HFFc6 (cell line): ENCODE measurements at places on chromosomes 12 and 14. TPM values are rescaled to one million over a fixed set of nuclear protein-coding genes. Genes with fewer than 3 reads are reported as not detected.
A peak's percentile ranks its signal among the peaks of the same experiment; 100 is the strongest.

DNA sequence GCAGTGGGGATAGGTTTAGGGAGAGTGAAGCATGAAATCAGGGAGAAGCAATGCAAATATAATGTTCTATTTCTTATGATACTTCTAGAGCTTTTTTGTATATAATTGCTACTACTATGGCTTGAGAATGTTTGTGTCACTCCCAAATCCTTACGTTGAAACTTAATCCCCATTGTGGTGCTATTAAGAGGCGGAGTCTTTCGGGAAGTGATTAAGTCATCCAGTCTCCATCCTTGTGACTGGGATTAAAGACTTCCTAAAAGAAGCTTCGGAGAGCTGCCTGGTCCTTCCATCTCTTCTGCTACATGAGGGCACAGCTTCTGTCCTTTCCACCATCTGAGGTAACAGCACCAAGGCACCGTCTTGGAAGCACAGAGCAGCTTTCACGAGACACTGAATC lies 81.2 kb downstream of the COX16 start:
- H3K27ac ChIP-seq, result no peak overlapping the region
- H3K27me3 ChIP-seq, result peaks cover 3% of the 10 kb centered on the region; the same call in 1 of the 2 replicates
- no peaks in the 10 kb centered on the region for H3K36me3 ChIP-seq
- H3K4me1 ChIP-seq, result peaks cover 5% of the 10 kb centered on the region

GRCh38 chr12:20264026-20264425 lies 104.3 kb upstream of the PDE3A start:
- no peak overlapping the region for H3K27ac ChIP-seq
- H3K4me1 ChIP-seq, result no peaks in the 10 kb centered on the region
- H3K4me3 ChIP-seq, result no peak overlapping the region
- no peaks in the 10 kb centered on the region for H3K27me3 ChIP-seq
- no peak for DNase-seq

GRCh38 chr12:106685381-106685780 lies 89.1 kb upstream of the RIC8B start:
- H3K36me3 ChIP-seq, result no peaks in the 10 kb centered on the region
- no peak for DNase-seq
- H3K4me1 ChIP-seq, result no peaks in the 10 kb centered on the region
- H3K27me3 ChIP-seq, result peaks cover 4% of the 10 kb centered on the region
- no peak overlapping the region for H3K27ac ChIP-seq

CS gene
- total RNA-seq, result 179 to 238 TPM (median 205 TPM) in 3 replicates

RAPGEF3 gene
- total RNA-seq, result 2.1 TPM in 2 replicates

GPR65 gene
- 0.26 TPM in 1 of 3 replicates, not detected in the others for total RNA-seq

PIWIL1 gene
- not detected in 3 replicates for total RNA-seq

ADCY4 gene
- 0.41 TPM in 1 of 3 replicates, not detected in the others for total RNA-seq

SLC25A47 gene
- not detected in 2 replicates for total RNA-seq

DNA sequence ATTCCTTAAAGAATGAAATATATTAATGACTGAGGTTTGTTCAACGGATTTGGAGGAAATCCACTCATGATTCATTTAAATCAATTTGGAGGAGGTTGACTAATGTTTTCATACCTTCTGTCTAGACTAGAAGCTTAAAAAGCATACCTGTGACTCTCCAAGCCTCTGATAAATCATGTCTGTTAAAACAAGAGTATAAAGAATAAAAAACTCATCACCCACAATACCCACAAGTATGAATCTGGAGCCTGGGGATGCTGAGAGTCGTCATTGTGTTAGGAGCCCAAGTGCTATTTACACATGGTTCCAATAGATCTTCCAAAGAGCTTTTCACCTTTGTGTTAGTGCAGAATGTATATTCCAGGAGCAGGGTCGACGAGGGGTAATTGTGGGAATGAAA lies 86.8 kb upstream of the ADAMTS20 start:
- H3K4me3 ChIP-seq, result no peak overlapping the region
- no peak for DNase-seq
- no peaks in the 10 kb centered on the region for H3K4me1 ChIP-seq
- no peak overlapping the region for H3K27ac ChIP-seq
- no peaks in the 10 kb centered on the region; the same call in 1 of the 2 replicates for H3K36me3 ChIP-seq
- H3K27me3 ChIP-seq, result no peaks in the 10 kb centered on the region

DNA sequence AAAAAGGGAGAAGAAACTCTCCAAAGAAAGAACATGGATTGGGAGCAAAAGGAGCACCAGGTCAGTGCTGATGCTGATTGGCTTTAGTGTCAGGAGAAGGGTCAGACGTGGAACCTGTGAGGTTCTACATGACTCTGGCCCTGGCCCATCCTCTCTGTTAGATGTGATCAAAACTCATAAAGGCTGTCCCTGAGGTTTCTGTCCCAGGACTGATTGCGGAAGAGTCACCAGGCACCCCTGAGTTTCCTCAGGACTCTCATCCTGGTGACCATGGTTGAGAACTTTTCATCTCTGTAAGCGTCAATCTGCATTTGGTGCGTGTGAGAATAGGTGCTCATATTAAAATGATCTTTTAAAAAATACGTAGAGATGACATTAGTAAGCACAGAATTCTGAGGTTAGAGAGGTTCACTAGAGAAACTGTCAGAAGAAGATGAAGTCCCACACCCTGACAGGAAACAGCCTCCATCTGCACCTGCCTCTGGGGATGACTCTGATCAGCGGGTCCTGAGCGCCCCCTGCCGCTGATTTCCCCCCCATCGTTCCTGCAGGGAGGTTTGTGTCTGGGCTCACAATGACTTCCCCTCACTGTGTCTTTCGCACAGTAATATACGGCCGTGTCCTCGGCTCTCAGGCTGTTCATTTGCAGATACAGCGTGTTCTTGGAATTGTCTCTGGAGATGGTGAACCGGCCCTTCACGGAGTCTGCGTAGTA lies 741.8 kb downstream of the TMEM121 start:
- H3K27ac ChIP-seq, result no peak overlapping the region
- no peak for DNase-seq
- H3K36me3 ChIP-seq, result no peaks in the 10 kb centered on the region
- no peaks in the 10 kb centered on the region for H3K27me3 ChIP-seq
- no peak overlapping the region for H3K4me3 ChIP-seq

PUS7L gene
- total RNA-seq, result 15.9 to 20.5 TPM (median 16.6 TPM) in 3 replicates

MIP gene
- total RNA-seq, result not detected in 3 replicates

DNA sequence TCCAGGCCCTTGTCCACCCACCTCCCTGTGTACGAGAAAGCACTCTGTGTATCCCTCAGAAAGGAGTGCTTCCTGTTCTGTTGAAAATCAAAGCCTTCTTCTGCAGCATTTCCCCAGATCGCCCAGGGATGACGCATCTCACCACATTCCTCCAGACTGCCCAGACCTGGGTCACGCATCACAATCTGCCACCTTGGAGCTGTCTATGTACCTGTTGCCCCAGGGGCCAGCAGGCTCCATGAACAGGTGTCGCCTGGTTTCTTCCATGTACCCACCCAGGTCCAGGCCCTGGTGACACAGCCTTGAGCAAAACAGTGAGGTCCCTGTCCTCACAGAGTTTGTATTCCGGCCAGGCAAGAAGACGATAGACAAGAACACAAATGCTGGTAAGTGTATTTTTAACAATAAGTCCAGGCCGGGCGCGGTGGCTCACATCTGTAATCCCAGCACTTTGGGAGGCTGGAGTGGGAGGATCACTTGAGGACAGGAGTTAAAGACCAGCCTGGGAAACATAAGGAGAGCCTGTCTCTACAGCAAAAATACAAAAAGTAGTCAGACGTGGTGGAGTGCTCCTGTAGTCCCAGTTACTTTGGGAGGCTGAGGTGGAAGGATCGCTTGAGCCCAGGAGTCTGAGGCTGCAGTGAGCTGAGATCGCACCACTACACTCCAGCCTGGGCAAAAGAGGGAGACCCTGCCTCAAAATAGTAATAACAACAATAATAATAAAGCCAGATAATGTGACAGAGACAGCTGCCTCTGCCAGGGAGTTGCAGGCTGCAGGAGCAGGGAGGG lies 6.8 kb upstream of the PPP1R13B start:
- H3K4me3 ChIP-seq, result no peak overlapping the region
- H3K27ac ChIP-seq, result no peak overlapping the region
- no peaks in the 10 kb centered on the region; the same call in 1 of the 2 replicates for H3K4me1 ChIP-seq
- H3K27me3 ChIP-seq, result peaks cover 13% of the 10 kb centered on the region
- DNase-seq, result no peak
- no peaks in the 10 kb centered on the region for H3K36me3 ChIP-seq

KRT71 gene
- not detected in 3 replicates for total RNA-seq

DNA sequence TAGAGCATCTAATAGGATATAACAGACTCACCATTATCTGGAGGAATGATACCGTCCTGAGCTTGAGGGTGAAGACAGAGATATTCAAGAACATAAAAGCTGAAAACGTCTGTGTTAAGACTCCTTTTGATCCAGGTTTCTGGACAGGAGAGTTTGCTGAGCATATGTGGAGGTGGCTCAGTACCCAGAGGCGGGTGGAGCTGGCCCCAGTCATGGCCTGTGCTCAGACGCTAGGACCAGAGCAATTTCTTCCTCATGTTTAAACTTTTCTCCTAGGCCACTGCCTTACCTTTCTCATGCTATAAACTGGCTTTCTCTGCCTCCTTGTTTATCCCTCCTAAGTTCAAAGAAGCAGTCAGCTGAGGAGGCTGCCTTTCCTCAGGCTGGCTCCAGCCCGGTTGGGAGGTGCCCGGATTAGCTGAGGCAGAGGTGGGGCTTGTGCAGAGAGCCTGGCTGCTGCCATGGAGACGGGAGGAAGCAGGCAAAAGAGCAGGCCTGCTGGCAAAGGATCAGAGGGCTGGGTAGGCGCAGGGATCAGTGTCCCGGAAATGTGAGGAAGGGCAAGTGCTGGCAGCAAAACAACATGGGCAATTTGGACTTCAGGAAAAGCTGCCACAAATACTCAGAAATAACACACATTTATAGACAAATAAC lies 13.7 kb downstream of the COA8 start:
- peak overlapping the region; percentile 51 for H3K4me3 ChIP-seq
- H3K27ac ChIP-seq, result peak overlapping the region; percentile 95
- H3K36me3 ChIP-seq, result peaks cover 21% of the 10 kb centered on the region
- peaks cover 22% of the 10 kb centered on the region for H3K4me1 ChIP-seq

NXPH4 gene
- 3.8 to 8.9 TPM (median 5.9 TPM) in 3 replicates for total RNA-seq

- H3K4me3 ChIP-seq, result no peak overlapping the region
- H3K27me3 ChIP-seq, result peaks cover 3% of the 10 kb centered on the region
- no peak for DNase-seq
- H3K4me1 ChIP-seq, result peaks cover 8% of the 10 kb centered on the region
- H3K36me3 ChIP-seq, result no peaks in the 10 kb centered on the region
- no peak overlapping the region for H3K27ac ChIP-seq
Observed at GRCh38 chr12:67891596-67891995, 97.7 kb upstream of the IFNG-AS1 start.

PRKD1 gene
- total RNA-seq, result 20.9 to 22.0 TPM (median 22.0 TPM) in 3 replicates

MGP gene
- not detected in 3 replicates for total RNA-seq

- H3K4me1 ChIP-seq, result peaks cover 21% of the 10 kb centered on the region
- peaks cover 55% of the 10 kb centered on the region for H3K36me3 ChIP-seq
- no peak overlapping the region for H3K4me3 ChIP-seq
- H3K27ac ChIP-seq, result no peak overlapping the region
Observed at GRCh38 chr14:101018561-101019290, 115.2 kb upstream of the RTL1 start.

COX8C gene
- not detected in 3 replicates for total RNA-seq

- H3K4me1 ChIP-seq, result peaks cover 9% of the 10 kb centered on the region
- H3K36me3 ChIP-seq, result no peaks in the 10 kb centered on the region
- peak overlapping the region; percentile 59 for H3K4me3 ChIP-seq
Observed at GRCh38 chr12:51482929-51483697, 58.5 kb downstream of the SLC4A8 start.

SCARB1 gene
- 36.1 to 41.9 TPM (median 36.1 TPM) in 3 replicates for total RNA-seq

MORN3 gene
- 0.25 to 0.57 TPM (median 0.46 TPM) in 3 replicates for total RNA-seq
